ENCODE measurements at places on chromosomes 6 and 20.

DNA sequence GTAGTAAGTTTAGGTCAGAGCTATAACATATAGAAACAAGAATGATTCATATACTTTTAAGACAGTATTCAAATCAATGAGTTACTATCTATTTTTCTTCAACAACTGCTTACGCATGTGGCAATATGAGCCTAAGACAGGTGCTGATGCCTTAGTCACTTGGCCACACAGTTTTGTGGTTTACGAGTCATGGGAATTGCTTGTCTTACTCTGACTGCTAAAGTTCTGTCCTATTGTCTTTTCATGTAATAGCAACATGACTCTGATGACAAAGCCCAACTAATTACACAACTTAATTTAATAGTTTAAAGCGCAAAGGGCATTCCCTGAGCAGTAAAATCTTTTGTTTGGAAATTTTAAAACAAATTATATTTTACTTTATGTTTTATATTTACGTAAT, 159.3 kb upstream of the CENPW start:
- no peak for DNase-seq

GRCh38 chr20:3812259-3812681, 8.1 kb upstream of the AP5S1 start:
- DNase-seq: no peak

DNA sequence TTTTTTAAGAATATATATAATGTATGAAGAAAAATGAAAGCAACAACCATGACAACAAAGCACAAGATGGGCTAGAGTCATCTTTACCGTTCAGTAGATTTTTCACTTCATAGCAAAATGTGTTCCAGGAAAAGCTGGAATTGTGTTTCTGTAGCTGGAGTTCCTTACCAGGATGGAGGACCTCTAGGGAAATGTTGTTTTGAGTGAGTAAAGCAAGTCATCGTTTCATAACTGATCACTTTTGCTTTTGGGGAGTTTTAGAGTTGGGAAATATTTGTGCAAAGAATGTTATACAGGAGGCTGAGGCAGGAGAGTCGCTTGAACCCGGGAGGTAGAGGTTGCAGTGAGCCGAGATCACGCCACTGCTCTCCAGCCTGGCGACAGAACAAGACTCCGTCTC, 151.6 kb downstream of the SASH1 start:
- no peak for DNase-seq

DNA sequence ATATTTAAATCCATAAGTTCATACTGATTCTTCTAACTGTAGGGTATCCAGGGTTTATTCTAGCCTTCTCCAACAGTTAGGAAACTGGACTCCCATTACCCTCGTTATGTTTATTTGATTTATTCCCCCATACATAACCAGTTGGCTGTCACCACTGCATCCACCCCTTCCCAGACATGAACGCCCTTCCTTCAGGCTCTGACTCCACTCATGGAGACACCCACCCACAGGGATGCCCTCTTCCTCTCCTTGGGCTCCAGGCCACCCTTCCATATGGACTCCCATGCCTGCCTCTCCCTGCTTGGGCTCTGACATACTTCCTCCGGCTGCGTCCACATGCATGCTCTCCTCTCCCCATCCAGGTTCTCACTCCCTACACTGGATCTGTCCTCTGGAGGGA, 124.0 kb downstream of the FIG4 start:
- DNase-seq: no peak

DNA sequence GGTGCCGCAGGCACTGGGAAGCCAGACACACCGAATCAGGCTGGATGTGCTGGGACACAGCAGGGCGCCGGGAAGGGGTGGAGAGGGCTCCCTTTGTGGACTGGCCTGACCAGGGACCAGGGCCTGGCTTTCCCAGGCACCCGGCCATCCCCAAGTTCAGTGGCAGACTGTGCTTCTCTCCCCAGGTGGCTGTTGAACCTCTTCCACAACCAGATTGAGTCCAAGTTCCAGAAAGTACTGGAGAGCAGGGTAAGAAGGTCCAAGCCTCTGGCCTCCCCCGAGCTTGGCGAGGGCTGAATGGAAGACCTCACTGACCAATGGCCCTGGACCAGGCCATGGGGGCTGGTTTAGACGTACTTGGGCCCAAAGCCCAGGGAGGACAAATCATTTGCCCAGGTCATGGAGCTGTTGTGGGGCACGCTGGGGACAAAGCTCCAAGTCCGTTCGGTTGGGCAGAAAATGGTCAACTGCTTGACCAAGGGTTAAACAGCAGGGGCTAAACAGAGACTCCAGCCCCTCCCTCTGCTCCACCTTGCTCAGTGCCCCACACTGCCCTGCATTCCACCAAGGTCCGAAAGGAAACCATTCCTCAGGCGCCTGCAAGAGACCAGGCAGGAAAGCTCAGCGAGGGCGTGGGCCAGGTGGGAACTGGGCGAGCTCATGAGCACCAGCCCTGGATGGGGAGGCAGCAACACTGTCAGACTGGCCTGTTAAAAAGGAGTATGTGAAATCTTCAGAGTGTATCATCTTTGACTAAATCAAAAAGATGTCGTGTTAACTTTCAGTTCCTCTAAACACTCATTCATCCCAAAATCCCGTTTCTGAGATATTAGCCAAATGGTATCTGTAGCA, 9.1 kb downstream of the LBP start:
- DNase-seq: no peak

- no peak for DNase-seq
Measured at GRCh38 chr6:91317247-91317835, 730.5 kb upstream of the MAP3K7 start.

DNA sequence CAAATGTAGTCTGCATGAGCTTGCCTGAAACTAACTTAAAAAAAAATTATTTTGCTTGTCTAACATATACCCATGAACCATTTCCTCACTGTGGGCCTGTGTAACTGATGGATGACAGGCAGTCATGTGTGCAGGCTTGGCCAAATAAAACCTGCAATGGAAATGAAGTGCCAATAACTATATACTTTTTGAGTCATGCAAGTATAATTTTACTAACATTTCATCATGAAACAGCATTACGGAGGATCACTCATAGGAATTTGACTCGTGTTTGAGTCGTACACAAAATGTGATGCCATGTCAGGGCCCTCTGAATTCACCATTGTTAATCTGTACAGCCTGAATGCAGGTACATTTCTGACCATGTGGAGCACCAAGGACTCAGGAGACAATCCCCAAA, 46.6 kb downstream of the HDDC2 start:
- no peak for DNase-seq

- no peak for DNase-seq
Measured at GRCh38 chr6:27477318-27478013, 4.6 kb upstream of the ZNF184 start.

GRCh38 chr20:9399322-9399721, 115.1 kb upstream of the LAMP5 start:
- DNase-seq: no peak

DNA sequence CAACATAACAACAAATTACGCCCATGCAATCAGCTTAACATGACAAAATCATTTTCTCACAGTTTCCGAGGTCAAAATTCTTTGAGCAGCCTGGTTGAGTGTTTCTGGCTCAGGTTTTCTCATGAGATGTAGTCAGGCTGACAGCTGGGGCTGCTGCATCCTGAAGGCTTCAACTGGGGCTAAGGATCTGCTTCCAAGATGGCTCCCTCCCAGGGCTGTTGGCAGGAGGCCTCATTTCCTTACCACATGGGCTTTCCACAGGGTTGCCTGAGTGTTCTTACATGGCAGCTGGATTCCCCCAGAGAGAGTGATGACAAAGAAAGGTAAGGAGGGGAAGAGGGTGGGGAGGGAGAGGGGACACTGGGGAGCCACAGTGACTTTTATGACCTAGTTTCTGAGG, 63.1 kb upstream of the NNAT start:
- no peak for DNase-seq

GRCh38 chr6:162951164-162951743, 223.5 kb downstream of the PACRG start:
- DNase-seq: no peak

DNA sequence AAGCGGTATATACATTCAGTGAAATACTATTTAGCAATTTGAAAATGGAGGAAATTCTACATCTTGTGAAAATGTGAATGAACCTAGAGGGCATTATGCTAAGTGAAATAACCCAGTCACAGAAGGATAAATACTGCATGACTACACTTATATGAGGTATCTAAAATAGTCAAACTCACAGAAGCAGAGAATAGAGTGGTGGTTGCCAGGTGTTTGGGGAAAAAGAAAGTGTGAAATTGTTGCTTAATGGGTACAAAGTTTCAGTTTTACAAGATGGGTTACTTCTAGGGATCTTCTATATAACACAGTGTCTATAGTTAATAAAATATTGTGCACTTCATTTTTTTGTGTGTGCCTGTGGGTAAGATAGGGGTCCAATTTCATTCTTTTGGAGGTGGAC, 1152.0 kb downstream of the EPHA7 start:
- DNase-seq: no peak

- DNase-seq: no peak
Measured at GRCh38 chr6:153062516-153062915, 60.0 kb upstream of the MTRF1L start.

GRCh38 chr20:20188647-20189046, 136.3 kb downstream of the CFAP61 start:
- no peak for DNase-seq

- no peak for DNase-seq
Measured at GRCh38 chr6:57298741-57299140, 18.7 kb upstream of the PRIM2 start.

- no peak for DNase-seq
Measured at GRCh38 chr6:36821581-36822335, 17.5 kb downstream of the CPNE5 start.

DNA sequence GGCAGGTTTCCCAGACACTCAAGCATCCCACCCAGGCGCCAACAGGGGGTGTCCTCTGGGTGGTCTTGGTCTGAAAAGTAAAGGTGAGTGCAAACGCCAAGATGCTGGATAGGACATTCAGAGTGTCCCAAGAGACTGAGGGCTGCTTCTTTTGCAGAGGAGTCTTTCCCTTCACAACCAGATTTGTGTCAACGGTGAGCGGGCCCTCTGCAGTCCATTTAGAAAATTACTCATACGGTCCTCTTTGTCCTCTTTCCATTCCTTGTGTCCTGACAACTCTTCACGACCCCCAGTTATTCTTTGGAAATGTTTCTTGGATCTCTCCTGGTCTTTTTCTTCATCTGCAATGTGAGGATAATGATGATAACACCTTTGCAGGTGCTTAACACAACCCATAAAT, 257.8 kb downstream of the CDC5L start:
- DNase-seq: no peak

GRCh38 chr6:100670056-100670455, 205.3 kb upstream of the SIM1 start:
- DNase-seq: no peak

DNA sequence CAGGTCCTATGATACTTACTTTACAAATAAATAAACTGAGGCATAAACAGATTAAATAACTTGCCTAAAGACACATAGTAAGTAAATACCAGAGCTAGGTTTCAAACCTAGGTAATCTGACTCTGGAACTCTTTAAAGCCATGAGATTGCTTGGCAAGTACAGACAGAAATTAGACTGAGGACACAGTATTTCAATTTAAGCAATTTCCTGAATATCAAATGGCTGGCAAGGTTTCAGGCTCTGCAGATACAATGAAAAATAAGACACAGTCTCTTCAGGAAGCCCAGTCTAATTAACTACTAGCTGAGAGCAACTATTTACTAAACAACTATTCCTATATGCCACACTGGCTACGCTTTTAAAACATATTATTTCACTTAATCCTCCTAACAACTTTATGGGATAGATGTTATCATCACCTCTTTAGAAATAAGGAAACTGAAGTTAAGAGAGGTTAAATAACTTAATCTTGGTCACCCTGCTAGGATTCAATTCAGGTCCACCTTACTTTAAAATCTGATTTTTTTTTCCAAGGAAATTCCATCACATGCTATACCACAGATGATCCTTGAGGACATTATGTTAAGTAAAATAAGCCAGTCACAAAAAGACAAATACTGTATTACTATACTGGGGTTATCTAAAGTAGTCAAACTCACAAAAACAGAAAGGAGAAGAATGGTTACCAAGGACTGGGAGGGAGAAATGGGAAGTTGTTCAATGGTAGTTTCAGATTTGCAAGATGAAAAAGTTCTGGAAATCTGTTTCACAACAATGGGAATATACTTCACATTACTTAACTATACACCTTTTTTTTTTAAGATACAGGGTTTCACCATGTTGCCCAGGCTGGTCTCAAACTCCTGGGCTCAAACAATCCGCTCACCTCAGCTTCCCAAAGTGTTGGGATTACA, 4.1 kb downstream of the TRPC4AP start:
- no peak for DNase-seq

GRCh38 chr20:36957875-36958667, 6.6 kb upstream of the SAMHD1 start:
- DNase-seq: no peak

DNA sequence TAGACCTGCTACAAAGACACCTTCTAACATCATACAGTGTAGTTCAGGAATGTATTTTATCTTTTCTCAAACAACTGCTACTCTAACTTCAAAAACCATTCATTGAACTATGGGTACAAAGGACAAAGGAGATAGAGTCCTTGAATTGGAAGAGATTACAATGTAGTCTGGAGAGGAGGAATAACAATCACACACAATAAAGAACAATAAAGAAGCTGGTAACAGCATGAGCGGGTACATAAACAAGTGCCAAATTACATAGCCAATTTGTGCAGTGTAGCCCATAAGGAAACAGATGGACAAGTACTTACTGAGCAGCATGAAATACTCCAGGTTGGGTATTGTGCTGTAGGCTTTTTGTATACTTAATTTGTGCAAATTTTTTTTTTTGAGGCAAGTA, 44.3 kb downstream of the OSTM1 start:
- no peak for DNase-seq

GRCh38 chr20:37853823-37854375, 49.0 kb upstream of the VSTM2L start:
- DNase-seq: no peak

DNA sequence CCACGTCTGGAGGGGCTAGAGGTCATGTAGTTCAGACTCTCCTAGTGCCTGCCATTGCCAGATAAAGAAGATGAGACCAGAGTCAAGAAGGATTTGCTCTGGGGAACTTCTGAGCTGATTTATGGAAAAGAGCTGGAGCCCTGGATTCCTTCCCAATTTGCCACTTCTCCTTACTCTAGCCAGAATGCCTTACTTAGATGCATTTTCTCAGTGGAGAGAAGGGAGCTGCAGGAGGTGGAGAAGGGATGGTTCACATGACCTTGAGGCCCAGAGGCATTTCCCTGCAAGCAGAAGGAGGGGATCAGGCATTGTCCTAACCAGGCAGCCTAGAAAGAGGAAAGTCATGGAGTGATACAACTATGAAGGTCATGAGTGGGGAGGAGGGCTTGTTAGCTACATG, 122.2 kb downstream of the UNC5CL start:
- DNase-seq: no peak

GRCh38 chr6:161915456-161915964, 641.6 kb upstream of the AGPAT4 start:
- no peak for DNase-seq

DNA sequence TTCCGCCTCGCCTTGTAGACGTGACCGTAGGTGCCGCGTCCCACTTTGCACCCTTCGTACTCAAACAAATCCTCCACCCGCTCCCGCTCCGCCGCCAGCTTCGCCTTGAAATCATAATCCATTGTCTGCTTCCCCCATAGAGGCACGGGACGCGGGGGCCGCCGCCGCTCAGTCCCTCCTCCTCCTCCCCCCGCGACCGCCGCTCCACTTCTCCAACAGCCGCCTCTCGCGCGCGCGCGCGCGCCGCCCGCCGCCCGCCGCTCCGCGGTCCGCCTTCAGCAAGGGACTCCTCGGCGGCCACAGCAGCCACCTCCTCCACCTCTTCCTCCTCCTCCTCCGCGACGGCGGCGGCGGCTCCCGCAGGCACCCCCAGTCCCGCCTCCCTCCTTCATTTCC, 256 bp downstream of the CDK19 start:
- DNase-seq: no peak

- no peak for DNase-seq
Measured at GRCh38 chr6:15978426-15978825, 150.5 kb upstream of the MYLIP start.
